Activated CD4-positive, alpha-beta T cell treated with anti-CD3 and anti-CD28 coated beads, Interleukin-2, amount 10 ng/mL, durations not matched to agents 7 days and 5 days (primary cell): ENCODE measurements at places on chromosomes 3 and 15. TPM values are rescaled to one million over a fixed set of nuclear protein-coding genes. Genes with fewer than 3 reads are reported as not detected.

DNA sequence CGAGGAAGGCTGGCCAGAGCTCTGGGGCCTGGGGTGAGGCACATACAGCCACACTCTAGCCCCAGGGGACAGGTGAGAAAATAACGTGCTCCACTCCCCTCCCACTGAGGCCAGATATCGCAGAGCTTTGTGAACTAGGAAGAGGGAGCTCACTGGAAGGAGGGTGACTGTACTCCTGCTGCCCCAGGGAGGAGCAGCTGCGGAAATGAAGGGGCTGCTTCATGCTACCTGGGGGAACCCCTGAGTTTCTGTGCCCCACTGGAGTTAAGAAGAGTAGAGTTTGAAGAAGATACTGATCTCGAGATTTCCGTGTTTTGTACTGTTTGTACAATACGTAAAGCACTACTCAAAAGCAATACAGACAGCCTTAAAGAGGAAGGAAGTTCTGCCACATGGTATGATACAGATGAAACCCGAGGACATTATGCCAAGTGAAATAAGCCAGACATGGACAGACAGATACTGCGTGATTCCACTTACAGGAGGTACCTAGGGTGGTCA, 44.6 kb downstream of the CMTM6 start:
- peak; percentile 70 for DNase-seq

- DNase-seq: no peak
Measured at GRCh38 chr3:141233457-141234161, 2.0 kb downstream of the PXYLP1 start.

GRCh38 chr3:125313060-125313635, 62.0 kb downstream of the ZNF148 start:
- DNase-seq: no peak

DNA sequence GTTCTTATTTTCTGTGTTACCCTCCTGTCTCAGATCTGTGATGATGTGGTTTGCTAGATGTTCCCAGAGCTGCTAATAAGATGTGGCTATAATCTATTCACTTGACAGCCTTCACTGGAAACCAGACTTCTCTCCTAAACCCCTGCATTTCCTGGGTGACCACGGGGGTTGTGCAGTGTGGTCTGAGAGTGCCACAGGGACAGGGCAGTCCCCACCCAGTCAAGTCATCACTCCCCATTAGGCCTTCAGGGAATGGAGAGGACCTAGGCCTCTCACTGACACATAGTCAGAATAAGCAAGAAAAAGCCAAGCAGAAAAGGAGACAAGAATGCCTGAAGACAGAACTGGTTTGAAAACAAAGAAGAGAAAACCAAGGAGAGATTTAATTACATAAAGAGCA, 58.3 kb downstream of the GJD2 start:
- no peak for DNase-seq

GRCh38 chr15:45454814-45455213, 67.7 kb downstream of the SLC30A4 start:
- peak; percentile 85 for DNase-seq

DNA sequence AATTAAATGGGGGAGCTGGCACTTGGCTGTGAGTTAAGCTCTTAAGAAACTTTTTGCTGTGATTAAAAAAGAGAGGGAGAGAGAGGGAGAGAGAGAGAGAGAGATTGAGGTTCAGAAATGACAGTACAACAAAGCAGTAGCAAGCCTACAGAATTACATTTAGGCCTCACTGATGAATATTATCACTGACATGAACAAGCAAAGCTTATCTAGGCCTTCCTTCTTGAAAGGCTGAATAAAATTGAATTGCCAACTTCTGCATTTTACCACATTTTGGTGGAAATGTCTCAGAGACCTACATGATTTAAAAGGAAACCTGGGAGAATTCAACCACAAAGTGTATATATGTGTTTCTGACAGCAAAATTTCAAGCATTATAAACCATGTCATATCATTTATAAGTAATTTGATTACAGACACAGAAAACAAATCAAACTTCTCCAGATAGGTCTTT, 530.8 kb downstream of the SOX2 start:
- no peak for DNase-seq

DNA sequence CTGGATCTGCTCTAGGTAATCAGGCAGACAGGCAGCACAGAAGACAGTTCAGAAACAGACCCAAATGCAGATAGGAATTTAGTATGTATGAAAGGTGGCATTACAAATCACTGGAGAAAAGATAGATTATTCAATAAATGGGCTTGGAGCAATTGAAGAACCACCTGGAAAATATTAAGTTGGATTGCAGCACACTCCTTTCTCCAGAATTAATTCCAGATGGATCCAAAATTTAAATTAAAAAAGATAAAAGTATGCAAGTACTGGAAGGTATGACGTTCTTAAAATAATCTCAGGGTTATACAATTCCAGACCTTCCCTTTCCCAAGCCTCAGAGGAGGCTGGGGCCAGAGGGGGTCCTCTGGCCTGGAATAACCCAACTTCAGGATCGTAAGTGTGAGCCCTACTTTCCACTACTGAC, 32.5 kb downstream of the HRH1 start:
- no peak for DNase-seq

- no peak for DNase-seq
Measured at GRCh38 chr15:99437315-99438223, 128.2 kb upstream of the MEF2A start.

GRCh38 chr15:72009222-72009621, 108.7 kb downstream of the MYO9A start:
- DNase-seq: no peak

GRCh38 chr15:22978691-22979237, 1.4 kb downstream of the CYFIP1 start:
- no peak for DNase-seq

- no peak for DNase-seq
Measured at GRCh38 chr3:119091936-119092677, 53.9 kb upstream of the TEX55 start.

- DNase-seq: no peak
Measured at GRCh38 chr15:39448409-39448808, 132.5 kb upstream of the THBS1 start.

GRCh38 chr3:172161133-172161789, 121.9 kb downstream of the FNDC3B start:
- no peak for DNase-seq

The SNX22 gene
- total RNA-seq: 0.50 TPM

The STARD5 gene
- total RNA-seq: 5.7 TPM

The CHRM5 gene
- not detected for total RNA-seq

The CELSR3 gene
- 8.6 TPM for total RNA-seq

The OXTR gene
- 0.82 TPM for total RNA-seq

The INSYN1 gene
- not detected for total RNA-seq

The LRRIQ4 gene
- total RNA-seq: not detected
